ENCODE measurements at places on chromosomes 12 and 14.

GRCh38 chr12:21826618-21826910 is 52.1 kb upstream of the KCNJ8 start:
- DNase-seq = no peak

DNA sequence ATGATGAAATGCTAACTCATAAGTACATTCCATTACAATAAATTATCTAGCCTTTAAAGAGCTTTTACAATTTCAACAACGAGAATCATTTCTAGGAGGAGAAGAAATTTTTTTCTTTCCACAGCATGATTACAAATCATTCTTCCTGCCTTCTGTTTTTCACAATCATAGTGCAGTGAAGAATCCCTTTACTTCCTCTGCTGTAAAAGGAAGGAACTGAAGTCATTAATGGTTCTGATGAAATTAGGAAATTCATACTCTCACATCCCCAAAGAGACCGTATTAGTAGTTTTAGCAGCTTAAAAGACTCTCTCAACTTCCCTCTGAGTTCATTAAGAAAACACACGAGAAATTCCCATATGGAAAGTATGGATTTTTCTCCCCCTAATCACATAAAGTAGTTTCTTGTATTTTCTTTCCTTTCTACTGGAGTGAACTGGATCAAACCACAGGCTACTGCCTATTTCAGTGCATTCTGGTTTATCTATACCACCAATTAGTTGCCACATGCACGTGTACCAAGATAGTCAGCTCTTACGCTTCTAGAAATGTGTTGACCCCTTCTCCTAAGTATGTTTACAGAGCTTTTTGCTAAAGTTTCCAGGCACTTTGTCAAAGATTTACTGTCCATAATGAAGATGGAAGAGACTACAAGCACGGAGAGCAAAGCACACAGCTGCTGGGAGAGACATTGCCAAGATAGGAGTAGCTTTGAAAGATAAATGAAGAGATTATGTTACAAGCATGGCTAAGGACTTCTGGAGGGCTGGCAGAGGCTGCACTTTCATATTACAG is 58.9 kb upstream of the KITLG start:
- peak; percentile 62 for DNase-seq

DNA sequence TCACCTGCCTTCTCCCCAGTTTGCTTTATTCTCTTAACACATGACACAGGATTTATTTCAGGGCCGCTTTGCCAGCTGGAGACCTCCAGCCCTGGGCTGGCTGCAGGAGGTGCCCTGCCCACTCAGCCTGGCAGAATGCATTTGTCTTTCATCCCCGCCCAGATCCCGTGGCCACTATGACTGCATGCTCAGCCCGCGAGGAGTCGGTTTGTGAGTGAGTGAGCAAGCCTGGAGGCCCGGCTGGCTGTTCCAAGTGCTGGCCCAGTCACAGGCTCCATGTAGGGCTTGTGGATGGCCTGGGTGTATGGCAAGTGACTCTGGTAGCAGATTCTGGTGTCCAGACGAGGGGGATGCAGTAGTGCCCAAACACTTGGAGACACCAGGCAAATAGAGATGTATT is 2.1 kb downstream of the TDP1 start:
- DNase-seq = no peak

GRCh38 chr12:73486256-73486655 is 1051.4 kb upstream of the ATXN7L3B start:
- no peak for DNase-seq

GRCh38 chr14:88379706-88380343 is 5.6 kb upstream of the SPATA7 start:
- no peak for DNase-seq

DNA sequence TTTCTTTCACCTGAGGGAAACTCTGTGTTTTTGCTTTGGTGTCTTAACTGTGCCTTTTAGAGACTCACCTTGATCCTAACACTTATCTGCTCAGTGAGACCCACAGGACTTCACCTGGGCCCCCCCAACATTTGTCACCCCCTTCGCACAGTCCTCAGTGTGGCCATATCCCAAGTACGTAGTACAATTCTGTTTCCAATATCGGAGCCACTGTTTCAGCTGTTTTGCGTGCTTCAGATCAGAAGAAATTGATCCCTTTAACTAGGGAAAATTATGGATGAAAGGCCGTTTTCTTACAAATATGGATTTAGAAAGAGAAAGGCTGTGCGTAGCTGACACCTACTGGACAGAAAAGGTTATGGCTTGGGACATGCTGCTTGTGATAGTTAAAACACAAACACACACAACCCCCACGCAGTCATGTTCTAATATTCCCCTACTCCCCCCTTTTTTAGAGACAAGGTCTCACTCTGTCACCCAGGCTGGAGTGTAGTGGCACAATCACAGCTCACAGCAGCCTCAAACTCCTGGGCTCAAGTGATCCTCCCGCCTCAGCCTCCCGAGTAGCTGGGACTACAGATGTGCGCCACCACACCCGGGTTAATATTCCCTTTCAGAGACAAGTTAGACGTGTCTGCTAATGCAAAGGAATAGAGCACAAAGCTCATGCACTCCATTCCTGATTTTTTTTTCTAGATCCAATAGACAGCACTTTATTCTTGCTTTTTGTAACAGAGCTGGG is 3.6 kb upstream of the SLC7A8 start:
- peak; percentile 98 for DNase-seq

DNA sequence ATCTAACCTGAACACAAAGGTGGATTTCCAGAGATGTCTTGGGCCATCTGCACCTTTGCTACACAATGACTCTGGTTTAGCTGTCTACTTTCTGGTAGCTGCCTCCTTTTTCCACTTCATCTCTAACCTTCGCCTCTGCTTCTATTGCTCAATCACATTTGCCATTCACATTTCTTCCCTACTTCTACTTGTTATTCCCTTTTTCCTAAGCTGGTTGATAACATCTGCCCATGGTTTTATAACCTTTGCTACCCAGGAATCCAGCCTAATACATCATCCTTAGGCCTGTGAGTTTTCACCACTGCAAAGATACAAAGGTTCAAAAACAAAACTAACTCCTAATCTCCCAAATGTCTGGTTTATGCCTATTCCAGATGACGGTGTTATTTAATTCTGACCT is 13.2 kb downstream of the SPPL3 start:
- no peak for DNase-seq

DNA sequence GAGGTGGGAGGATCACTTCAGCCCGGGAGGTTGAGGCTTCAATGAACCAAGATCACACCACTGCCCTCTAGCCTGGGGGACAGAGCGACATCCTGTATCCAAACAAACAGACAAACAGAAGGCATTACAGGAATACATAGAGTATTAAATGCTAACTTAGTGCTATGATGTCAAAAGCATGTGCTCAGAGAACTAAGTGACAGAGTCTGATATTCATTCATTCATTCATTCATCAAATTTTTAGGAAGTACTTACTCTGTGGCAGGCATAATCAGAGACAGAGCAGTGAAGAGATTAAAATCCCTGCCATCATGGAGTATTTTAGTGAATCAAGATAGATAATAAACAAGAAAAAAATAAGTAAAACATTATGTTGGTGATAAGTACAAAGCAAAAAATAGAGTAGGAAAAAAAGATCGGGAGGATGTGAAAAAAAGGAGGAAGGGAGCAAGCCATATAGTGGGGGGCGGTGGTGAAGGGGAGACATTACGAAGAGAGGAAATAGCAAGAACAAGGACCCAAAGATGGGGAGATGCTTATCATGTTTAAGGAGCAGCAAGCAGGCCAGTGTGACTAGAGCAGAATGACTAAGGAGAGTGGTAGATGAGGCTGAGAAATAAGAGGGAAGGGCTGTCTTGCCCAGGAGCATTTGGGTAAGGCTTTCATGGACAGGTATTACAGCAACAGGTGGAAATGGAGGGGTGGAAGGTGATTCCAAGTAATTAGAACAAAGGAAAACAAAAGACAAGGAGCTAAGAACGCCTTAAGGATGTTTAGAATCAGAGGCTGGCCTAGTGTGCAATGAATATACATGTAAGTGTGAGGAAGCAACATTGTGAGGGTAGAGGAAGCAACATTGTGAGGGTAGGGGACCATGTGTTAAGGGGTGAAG is 2.8 kb downstream of the MAP4K5 start:
- DNase-seq = no peak

- DNase-seq = no peak
These were observed 252.1 kb upstream of the RTL1 start for GRCh38 chr14:101155575-101155974.

DNA sequence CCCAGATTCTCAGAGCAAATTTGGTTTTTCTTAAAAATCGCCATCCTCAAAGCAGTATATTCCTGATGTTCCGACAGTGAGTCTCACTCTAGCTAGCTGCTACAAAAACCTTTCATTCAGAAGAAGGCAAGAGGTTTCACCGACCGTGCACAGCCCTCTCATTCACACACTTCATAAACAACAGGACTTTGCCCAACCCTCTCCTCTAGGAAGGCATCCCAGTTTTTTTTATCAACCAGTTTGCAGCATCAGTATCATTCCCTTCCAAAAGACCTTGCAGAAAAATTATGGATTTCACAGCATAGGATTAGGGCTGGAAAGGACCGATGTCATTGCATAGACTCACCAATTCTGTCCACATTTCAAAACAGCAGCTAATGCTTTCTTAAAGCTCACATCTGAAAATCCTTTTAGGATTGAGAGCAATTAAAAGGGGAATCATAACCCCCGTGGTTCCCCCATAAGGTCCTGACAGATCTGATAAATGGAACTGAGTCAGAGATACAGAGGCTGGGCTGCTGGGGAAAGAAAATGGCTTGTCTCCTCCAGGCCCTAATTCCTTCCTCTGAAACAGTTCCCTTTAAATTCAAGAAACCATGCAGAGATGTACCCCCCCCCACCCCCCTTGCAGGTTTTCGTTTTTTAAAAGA is 597 bp downstream of the SVOP start:
- DNase-seq = no peak

GRCh38 chr14:27367345-27367744 is 769.5 kb upstream of the NOVA1 start:
- no peak for DNase-seq

DNA sequence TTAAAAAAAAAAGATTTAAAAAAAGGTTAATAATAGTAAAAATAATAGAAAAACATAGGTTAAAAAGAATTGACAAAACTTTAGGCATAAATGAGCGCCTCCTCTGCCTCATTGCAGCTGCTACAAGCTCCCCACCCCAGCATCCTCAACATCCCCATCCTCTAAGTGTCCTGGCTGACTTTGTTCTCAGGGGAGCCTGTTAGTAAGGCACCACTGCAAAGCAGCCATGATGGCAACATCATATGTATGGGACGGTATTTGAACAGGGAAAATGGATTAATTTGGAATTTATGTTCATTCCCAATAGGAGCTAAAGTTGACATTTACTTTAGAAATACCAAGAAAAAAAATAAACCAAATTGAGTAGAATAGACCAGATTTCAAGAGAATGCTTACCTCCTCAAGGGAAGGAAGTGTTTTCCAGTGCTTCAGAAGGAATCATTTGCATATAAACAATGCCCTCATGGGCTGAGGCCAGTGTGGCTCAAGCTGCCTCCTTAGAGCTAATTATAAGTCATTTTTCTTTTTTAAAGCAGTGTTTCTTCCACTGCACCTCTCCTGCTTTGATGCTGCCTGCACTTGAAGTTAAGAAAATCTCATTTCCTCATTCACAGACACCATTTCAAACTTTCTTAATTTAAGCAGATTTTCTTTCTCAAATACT is 59.6 kb downstream of the DACT1 start:
- no peak for DNase-seq

DNA sequence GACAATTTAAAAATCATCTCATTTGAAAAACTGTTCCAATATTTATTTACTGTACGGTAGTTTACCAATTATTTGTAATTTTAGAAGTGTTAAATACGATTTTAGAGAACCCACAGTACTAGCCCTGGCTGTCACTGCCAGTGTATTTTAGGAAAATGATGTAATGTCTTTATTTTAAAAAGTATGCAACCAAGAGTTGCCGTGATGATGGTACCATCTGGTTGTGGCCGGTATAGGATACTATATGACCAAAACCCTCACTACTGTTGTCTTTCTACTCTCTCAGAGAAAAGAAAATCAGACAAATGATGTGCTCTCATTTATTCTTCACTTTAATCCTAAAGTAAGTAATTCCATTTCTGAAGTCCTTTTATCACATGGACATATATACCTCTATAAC is 395.0 kb downstream of the FOXG1 start:
- DNase-seq = no peak

- DNase-seq = no peak
These were observed 113.1 kb downstream of the ITPR2 start for GRCh38 chr12:26719852-26720251.

GRCh38 chr12:122873540-122873939 is 22.4 kb downstream of the VPS37B start:
- DNase-seq = no peak

DNA sequence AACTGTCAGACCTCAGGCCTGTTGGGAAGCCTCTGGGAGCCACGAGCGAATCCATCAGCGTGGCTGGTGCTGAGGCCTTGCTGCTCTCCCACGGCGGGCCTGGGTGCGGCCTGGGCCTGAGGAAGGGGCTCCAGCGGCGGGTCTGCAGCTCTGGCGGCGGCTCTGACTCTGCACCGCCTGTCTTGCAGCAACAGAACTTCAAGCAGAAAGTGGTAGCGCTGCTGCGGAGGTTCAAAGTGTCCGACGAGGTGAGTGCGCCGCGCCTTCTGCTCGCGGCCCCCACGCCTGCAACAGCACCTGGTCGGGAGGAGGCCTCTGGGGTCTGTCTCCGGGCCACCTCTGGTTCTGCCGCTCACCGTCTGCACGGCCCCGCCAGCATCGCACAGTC is 28.7 kb upstream of the TEX22 start:
- no peak for DNase-seq

GRCh38 chr12:108613548-108613947 is 15.7 kb upstream of the TMEM119 start:
- DNase-seq = no peak

DNA sequence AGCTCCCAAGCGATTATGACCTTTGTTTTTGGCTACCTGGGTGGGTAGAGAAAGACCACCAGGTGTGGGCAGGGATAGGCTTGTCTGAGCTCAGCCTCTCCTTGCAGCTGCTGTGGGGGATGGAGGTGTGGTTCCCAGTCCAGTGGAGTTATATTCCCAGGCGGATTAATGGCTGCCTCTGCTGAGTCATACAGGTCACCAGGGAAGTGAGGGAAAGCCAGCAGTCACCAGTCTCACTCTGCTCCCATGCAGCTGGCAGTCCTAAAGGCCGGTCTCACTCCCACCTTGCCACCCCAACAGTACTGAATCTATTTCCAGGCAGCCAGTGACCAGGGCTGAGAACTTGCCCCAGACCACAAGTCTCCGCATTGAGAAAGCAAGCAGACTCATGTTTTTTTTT is 399.2 kb downstream of the VRK1 start:
- DNase-seq = no peak
